A172 (cell line): ENCODE measurements at places on chromosomes 11 and 22.

DNA sequence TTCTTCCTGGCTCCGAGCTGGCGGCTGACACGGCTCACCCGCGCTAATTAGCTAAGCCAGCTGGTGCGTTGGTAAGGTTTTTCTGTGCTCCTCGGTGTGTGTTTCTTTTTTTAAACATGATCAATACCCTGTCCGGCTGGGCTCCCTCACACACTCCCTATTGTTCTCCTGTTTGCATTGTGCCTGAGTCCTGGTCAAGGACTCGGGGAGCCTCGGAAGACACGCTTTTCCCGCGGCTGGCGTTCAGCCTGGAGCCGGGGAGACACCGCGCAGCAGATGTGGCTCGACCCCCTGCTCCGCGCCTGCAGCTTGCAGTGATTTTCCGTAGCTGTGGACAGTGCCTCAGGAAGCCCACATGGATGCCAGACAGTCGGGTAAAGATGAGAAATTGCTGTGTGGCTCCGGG, 454.9 kb upstream of the CADM1 start:
- DNase-seq = no peak

- DNase-seq = no peak
Measured at GRCh38 chr11:93743291-93743690, 1.8 kb downstream of the C11orf54 start.

DNA sequence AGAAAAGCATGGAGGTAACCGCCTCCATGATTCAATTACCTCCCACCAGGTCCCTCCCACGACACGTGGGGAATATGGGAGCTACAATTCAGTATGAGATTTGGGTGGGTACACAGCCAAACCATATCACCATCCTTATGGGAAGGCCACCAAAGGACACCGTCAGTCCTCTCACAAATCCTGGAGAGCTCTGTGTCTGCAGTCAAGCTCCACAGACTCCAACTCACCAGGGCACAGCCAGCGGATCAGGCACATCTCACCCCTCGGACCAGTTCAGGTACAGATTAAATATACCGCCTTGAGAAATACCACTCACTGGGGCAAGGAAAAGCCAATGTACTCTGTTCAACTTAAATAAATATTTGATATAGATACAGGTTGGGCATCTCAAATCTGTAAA, 100.3 kb downstream of the MICAL3 start:
- DNase-seq = no peak

DNA sequence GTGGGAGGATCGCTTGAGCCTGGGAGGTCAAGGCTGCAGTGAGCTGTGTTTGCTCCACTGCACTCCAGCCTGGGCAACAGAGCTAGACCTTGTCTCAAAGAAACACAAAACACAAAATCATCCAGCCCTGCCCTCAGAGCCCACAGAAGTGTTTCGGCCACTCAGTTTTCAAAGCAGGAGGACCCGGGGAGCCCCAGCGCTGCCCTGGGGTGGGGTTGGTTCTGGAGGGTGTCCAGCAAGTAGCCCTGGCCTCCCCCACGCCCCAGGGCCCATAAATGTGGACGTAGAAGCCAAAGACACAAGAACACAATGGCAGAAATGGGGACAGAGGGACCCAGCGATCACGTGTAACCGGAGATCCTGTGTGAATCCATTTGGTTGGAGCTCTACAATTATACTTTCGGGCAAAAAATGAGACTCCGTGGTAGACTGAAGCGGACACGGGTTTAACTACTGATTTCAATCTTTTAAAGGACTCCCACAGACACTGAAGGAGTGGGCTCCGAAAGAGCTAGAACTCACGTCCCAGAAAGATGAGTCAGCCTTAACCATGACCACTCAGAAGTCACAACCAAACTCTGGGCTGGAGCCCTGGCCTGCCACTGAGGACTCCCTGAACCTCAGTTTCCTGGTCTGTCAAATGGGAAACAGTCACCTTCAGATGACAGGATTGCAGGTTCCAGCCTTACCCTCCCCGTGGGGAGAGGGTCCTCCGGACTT, 9.0 kb upstream of the CYTH4 start:
- peak; percentile 42 for DNase-seq

DNA sequence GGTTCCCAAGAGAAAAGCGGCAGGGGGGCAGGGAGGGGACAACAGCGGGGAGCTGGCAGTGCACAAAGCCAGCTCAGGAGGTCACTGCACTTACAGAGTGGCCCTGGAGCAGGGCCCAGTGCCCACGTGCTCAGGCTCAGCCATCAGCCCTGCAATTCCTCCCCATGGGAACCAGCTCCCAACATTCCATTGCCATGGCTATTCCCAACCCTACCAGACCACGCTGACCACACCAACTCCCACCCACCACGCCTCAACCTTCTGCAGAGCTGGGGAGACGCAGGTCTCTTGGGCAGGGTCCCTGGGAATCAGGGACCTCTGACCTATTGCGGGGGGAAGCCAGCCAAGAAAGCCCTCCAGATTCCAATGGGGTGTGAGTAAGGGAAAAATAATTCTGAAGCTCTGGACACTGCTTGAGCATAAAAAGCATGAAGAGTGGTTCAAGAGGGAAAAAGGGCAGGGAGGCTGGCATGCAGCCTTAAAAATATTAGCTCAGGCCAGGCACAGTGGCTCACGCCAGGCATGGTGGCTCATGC, 38.3 kb upstream of the TFIP11 start:
- peak; percentile 92 for DNase-seq

DNA sequence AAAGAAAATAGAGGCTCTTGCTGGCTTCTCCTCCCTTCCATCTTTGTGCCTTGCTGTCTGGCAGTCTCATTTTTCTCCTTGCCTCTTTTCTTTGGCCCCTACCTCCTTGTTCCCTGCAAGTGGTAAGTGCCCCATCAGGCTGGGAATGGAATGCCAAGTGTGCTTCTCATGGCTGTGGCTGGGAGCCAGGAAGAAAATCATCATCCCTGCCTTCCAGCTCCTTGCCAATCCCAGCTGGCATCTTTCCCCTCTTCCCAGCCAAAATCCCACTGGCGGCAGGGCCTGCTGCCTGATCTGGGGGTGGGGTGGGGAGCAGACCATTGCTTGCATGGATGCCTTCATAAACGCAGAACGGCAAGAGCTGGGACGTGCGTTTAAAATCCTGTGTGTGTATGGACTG, 27.0 kb upstream of the SLC25A18 start:
- DNase-seq = peak; percentile 33

DNA sequence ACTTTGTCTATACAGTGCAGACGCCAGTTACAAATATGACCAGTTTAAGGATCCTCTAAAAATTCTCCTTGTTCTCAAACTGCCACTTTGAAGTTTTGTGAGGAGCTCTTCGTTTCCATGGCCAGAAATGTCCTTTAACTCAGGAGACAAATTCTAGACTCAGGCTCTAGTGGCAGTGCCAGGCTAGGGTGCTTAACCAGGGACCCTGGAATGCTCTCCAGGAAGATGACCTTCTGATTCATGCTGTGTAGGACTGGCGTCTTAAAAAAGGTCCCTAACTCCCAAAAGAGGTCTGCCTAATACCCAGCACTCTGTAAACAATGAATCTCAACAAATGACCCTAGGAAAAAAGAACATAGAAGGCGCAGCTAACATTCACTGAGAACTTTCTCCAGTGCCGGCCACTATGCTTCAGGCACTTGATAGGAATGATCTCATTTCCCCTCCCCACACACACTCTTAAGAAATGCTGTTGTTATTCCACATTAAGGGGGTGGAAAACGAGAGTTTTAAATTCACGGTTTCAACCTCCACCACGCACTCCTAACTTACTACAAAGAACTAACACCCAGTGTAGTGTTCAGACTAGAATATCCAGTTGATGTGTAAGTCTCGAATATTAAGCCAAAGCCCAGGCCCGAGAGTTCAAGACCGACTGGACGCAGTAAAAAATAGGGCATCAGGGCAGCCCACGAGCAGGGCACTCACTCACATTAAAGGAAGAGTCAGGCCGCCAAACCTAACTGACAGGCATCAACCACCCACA, 747 bp downstream of the NXF1 start:
- DNase-seq = peak; percentile 23

DNA sequence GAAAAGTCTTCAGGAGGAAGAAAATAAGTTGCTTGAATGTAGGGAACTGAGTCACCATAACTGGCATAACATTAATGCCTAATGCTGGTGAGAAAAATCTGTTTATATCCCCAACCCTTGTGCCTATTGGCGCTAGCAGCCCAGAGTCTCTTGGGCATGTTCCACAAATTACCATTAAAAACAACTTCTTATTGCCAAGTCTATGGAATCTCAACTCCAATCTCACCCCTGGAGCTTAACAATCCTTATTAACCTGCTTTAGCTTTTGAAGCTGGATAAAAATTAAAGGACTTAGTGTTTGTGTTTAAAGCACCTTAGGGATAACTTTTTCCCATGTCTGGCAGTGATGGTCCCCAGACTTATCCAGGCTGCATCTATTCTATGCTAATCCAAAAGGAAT, 143.0 kb downstream of the APIP start:
- no peak for DNase-seq

- DNase-seq = no peak
Measured at GRCh38 chr11:66768088-66768521, 39.1 kb upstream of the SPTBN2 start.

- no peak for DNase-seq
Measured at GRCh38 chr11:119618208-119618909, 110.6 kb downstream of the NECTIN1 start.

DNA sequence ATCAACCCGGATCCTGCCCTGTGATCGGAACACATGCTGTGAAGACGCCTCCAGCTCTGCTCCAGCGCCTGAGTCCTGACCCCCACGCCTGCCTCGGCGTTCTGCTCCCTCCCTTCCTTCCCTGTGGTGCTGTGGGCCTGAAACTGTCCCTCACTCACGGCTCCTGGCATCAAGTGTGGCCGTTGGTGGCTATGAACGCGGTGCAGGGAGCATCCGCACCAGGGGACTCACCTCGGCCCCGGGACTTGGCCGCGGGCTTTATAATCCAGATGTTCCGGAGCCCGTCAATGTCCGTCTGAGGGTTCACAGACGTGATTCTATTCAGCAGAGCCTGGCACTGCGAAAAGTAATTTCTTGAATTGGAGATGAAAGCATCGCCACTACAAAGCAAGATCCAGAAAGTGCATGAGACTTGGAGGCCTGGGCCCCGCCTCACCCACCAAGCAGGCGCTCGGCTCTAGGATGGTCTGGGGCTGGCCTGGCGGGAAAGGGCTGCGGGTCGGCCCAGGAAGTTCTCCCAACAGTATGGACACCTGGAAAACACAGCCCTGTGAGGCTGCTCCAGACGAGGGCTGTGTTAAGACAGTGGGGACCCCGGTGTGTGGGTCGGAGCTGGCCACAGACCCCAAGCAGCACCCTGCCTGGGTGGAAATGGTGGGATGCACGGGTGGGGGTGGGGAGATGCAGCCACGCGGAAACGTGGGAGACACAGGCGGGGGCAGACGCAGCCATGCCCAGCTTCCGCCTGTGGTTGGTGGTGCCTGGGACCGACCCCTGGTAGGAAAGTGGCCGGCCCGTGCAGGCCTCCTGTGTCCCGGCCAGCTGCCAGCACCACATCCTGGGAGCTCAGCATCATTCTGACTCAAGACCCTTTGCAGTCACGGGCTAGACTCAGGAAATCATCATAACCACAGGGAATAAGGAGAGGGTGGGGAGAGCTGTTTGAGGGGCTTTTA, 21.8 kb upstream of the IL17REL start:
- peak; percentile 8 for DNase-seq

DNA sequence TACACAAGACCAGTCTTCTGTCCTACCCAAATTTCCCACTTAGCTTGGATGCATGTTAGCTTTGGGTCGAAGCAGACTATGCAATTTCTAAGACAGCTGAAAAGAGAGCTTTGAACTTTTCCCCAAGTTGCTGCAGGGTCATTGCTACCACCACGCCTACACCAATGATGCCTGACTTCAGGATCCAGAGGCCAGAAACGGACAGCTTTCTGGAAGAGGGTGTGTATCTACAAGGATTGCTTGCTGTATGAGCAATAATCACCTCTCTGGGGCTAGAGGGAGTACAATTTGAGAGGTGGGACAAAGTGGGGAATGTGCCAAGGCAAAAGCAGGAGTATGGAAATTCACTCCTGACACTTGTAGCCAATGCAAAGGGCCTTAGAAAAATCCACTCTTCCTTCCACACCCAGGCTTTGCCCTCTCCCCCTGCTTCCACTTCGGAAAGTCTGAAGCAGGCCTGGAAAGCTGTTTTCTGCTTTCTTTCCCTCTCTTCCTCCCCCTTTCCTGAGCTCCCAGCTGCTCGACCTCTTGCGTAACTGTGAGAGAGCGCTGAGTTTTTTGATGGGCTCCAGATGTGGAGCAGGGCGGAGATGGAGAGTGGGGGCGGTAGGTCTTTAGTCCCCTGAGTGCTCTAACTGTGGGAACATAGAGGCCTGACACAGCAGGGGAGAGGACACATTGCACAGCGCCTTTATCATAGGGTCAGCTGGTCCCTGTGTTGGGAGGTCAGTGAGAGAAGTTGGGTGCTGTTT, 2.1 kb upstream of the PHLDB1 start:
- DNase-seq = no peak

GRCh38 chr11:74784726-74785125, 36.1 kb downstream of the RNF169 start:
- DNase-seq = no peak

DNA sequence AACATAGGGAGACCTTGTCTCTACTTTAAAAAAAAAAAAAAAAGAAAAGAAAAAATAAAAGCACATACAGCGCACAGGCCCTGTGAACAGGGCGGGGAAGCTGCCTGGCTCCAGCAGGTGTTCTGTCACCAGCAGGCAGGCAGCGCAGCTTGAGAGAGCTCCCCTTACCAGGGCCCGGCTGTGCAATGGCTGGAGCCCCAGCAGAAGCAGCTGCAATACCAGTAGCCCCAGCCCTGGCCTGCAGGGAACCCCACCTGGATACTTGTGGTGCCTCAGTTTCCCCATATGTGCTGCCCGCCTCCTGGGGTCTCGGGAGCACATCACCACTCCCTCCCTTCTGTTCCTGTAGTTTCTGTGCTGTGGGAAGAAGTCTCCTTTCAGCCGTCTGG, 12.3 kb downstream of the TSPAN32 start:
- DNase-seq = no peak

DNA sequence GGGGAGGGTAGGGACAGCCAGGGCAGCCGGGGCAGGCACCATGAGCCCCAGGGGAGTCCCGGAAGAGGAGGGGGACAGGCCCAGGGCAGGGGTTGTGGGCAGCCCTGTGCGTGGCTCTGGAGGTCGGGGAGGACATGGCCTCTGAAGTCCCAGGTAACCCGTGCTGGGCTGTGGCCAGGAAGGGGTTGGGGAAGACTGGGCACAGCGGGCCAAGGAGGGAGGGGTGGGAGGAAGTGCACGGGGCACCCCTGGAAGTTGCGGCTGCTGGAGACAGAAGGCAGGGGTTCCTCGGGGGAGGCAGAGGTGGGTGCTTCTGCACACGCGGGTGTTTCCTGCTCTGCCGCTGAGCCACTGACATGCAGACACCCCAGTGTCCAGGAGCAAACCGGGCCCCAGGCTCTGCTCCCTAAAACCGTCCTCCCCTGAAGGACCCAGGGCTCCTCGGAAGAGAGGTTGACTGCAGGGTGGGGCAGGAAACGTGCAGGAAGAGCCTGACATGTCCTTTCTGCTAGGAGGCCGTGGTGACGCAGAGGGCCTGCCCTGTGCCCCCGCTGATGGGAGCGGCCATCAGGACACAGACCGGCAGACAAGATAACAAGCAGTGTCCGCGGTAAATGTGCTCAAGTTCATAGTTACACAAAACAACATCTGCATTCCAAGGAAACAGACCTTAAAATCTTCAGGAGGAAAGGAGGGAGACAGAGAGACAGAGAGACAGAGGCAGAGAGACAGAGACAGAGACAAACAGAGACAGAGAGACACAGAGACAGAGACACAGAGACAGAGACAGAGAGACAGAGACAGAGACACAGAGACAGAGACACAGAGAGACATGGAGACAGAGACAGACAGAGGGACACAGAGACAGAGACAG, 5.7 kb downstream of the TNNI2 start:
- no peak for DNase-seq
